T-helper 1 cell (primary cell): ENCODE measurements at places on chromosomes 16 and 17.
A peak's percentile ranks its signal among the peaks of the same experiment; 100 is the strongest.

GRCh38 chr16:73403291-73403690, 355.4 kb upstream of the ZFHX3 start:
- no peak for DNase-seq

DNA sequence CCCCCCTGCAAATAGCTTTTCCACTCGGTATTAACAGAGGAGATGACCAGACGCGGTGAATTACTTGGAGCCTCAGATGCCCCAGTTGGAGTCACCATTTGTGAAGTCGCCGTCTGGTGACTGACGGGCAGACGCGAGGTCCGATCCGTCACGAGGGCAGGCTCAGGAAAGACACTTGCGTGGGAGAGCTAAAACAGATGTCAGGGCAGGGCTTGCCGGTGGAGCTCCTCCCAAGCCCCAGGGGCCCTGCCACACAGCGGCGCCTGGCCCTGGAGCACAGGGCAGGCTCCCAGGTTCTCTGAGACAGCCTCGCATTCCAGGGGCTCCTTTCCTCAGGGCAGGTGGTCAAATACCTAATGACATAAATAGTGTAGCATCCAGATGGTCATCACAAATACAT, 348.3 kb downstream of the C16orf95 start:
- no peak for DNase-seq

GRCh38 chr17:74872313-74873036, at the start of gene FDXR:
Gene FDXR (minus strand): TSS chr17:74872994. CDS start chr17:74872944, 50 bp downstream.
- no peak for DNase-seq

DNA sequence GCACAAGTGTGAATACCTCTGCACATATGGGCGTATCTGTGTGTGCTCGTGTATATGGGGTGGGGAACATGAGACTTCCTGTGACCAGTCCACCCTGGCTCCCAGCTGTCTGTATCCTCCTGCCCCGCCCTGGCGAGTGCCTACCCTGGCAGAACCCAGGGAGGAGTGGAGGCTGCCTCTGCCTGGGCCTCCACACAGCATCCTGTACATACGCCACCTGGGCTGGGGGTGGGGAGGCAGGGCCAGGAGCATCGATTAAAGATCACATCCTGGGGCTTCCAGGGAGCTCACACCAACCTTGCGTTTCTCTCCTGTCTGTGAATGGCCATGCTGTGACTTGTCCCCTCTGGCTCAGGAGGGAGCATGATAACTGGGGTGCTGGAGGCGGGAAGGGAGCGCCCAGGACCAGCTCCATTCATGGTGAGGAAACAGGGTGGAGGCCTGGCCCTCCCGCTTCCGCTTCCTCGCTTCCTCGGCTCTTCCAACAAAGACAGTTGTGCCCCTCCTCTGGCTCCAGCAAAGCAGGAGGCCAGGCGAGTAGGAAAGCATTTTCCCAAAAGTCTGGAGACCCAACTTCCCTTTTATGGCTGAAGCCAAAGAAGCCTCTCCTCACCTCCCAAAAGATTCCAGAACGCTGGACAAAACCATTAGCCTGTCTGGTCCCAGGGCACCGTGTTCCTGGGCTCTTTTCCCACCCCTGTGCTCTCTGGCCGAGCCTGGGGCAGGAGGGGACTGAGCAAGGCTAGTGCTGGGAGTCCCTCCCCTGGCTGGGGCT, 22.9 kb downstream of the ADAM11 start:
- DNase-seq = no peak

DNA sequence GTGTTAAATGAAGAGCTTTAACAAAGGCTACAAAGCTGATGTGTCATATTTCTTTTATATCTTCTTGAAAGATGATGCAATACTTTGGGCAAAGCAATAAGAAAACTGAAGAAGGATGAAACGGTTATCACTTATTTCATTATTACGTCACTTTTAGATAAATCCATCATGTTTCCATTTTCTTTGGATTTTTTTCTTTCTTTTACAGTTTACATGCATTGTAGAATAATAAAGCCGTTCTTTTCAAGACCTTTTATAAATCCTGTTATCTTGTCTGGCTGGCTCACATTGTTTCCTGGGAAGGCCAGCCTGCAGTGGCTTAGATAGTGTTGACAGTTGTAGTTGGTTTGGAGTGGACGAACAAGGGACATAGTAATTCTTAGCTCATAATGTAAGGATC, 28.9 kb downstream of the TANC2 start:
- no peak for DNase-seq

DNA sequence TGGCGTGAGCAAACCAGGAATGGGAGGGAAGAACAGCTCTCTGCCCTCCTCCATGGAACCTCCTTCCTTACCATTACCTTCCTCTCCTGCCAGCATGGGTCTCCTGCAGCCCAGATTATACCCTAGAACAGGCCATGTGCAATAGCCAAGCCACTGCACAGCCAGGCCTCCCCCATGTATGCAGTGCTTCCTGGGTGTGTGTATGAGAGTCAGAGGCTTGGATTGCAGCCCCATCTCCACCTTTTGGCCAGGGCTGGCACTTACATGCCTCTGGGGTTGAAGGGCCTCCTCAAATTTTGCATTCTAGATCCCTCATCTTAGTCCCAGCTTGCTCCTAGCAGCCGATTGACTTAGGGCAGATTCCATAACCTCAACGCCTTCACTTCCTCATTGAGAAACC, 133.7 kb downstream of the GSG1L start:
- DNase-seq = no peak

GRCh38 chr17:80970044-80970761, 21.4 kb upstream of the CHMP6 start:
- DNase-seq = peak; percentile 27

- no peak for DNase-seq
Measured at GRCh38 chr16:83682116-83682867, 125.5 kb upstream of the HSBP1 start.

DNA sequence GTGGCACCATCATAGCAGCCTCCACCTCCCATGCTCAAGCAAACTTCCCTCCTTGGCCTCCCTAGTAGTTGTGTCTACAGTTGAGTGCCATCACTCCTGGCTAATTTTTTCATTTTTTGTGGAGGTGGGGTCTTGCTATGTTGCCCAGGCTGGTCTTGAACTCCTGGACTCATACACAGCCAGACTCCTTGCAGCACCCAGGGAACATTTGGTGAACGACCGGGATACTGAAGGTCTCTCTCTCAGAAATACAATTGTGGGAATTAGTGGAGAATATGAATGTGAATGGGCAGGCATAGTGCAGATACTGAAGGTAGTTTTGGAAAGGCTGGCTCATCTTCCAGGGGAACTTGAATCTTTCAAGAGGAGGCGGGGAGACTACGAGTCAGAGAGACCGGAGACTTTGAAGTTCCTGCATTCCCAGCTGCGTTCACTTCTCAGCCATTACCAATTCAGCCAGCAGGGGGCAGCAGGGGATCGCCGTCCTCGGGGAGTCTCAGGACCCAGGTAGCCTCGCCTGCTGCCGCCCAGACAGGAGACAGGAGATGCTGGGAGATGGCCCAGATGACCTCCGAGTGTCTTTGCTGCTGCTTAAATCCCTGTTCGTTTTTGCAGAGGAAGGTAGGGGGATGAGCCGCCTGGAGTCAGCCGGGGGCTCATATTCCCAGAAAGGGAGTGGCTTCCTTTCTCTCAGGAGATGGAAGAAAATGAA, 68.6 kb downstream of the HAPSTR1 start:
- DNase-seq = no peak

GRCh38 chr16:12026741-12027490, 50.4 kb downstream of the SNX29 start:
- no peak for DNase-seq
